ENCODE measurements at places on chromosomes 5 and 9. TPM values are rescaled to one million over a fixed set of nuclear protein-coding genes. Genes with fewer than 3 reads are reported as not detected.

DNA sequence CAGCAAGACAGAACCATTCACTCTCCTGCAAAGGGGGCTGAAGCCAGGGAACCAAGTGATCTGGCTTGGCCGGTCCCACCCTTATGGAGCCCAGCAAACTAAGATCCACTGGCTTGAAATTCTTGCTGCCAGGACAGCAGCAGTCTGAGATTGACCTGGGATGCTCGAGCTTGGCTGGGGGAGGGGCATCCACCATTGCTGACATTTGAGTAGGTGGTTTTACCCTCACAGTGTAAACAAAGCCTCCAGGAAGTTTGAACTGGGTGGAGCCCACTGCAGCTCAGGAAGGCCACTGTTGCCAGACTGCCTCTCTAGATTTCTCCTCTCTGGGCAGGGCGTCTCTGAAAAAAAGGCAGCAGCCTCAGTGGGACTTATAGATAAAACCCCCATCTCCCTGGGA is 60.5 kb downstream of the TNFSF8 start:
- no peak for DNase-seq

The NR5A1 gene
- total RNA-seq: not detected

DNA sequence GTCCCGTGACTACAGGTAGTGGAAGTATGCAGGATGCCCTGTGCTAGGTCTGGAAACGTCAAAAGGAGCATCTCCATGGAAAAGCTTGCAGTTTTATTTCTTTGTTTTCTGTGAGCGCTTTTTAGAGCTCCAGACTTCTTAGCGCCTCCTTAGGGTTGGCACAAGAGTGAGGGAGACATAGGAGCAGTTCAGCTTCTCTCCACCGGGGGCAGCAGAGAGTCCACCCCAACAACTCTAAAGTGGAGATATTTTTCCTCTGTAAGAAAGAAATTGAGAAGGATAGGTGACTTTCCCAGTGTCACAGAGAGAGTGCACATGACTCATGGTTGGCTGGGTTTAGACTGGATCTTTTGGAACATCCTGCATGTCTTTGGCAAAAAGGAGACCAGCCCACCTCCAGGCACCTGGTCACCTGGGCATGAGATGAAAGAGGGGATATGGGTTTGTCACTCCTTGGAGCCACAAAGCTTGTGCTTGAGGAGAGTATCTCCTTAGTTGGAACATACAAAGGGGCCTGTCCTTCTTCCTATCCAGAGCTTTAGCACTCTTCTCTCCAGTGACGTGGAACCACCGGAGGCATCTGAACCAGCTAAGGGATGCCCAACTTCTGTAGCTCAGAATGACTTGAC is 637.7 kb downstream of the SEMA5A start:
- no peak for DNase-seq

The BASP1 gene
- 11.1 TPM for total RNA-seq

GRCh38 chr5:172153695-172154094 is 34.3 kb downstream of the STK10 start:
- no peak for DNase-seq

DNA sequence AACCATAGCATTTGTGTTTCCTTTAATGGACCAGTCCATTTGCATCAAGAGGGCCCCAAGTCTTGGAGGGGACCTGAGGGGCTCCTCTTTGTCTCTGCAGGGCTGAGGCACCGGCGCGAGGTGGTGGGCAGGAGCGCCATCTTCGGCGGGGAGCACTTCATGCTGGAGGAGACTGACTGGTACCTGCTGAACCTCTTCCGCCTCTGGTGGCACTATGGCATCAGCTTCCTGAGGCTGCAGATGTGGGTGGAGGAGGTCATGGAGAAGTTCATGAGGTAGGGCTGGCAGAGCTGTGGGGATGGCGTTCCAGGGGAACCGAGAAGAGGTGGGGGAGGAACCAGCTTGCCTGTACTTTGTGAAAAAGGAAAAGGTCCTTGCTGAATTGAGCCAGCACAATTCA is 6.1 kb downstream of the PCYOX1L start:
- no peak for DNase-seq

GRCh38 chr5:78888580-78889368 is 96.3 kb downstream of the ARSB start:
- DNase-seq: peak; percentile 76

The SERF1A gene
- 8.9 TPM for total RNA-seq

All from sigmoid colon (tissue), 7 donors.